ENCODE measurements at places on chromosomes 5 and 9.

DNA sequence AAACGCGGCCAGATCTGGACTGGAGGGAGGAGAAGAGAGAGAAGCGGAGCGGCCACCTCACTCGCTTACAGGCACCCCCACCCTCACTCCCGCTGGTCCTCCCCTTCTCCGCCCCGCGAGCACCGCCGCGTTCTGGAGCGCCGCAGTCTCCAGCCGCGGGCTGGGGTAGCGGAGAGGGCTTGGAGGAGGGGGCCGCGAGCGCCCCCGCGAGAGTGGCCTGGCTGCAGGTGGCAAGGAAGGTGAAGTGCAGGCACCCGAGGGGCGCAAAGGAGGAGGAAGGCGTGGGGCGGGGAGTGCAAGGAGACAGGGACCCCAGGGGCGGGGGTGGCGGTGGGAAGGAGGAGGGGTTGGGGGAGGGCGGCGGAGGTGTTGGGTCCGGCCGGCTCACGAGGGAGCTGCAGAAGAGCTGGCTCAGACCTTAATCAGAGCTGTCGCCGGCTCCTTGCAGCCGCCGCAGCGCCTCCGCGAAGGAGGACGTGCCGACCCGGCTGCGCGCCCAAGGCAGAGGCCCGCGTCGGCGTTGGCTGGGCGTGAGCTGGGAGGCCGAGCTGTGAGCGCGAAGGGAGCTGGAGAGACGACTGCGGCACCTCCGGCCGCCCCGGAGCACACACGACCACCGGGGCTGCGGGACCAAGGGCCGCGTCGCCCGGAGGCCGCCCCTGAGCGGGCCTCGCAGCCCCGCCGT lies at the start of gene DMRT3:
Gene DMRT3, plus strand, starts transcription at position 398 of the 685 bp plus-strand sequence. CDS start 347 bp downstream, outside the sequence.
- DNase-seq: no peak

- DNase-seq: no peak
Observed at GRCh38 chr9:98639133-98639532, 69.6 kb downstream of the GABBR2 start.

GRCh38 chr5:172637110-172637580 lies 3.9 kb upstream of the NEURL1B start:
- DNase-seq: no peak

- DNase-seq: no peak
Observed at GRCh38 chr9:133700819-133701320, 37.3 kb downstream of the SARDH start.
